ENCODE measurements at places on chromosomes 12 and 14. TPM values are rescaled to one million over a fixed set of nuclear protein-coding genes. Genes with fewer than 3 reads are reported as not detected.

GRCh38 chr14:33315721-33316120 lies 377.0 kb downstream of the NPAS3 start:
- DNase-seq: no peak

GRCh38 chr12:111453071-111453989 lies 47.6 kb downstream of the SH2B3 start:
- DNase-seq: no peak

GRCh38 chr12:12885096-12885792 lies 6.1 kb upstream of the GPRC5A start:
- no peak for DNase-seq

DNA sequence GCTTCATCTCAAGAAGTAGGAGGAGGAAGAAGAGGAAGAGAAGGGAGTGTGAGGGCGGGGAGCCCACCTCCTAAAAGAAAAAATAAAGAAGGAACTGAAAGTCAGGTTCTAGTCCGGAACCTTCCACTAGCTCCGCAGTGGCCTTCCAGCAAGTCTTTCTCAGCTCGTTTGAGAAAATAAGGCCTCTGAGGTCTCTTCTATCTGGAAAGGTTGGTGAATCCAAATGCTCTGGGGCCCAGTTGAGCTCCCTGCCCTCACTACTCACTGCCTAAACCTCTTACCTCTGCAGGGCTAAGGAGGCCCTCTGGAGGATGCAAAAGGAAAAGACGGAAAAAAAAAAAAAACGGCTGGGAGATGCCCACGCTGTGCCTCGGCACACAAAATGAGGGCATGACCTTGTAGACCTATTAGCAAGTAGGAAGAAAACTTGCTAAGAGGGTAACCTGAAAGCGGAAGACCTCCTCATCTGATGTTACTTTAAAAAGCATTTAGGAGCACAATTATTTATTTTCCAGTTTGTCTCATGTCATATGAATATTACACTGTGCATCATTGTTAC lies 35.9 kb downstream of the FBLN5 start:
- DNase-seq: no peak

GRCh38 chr12:124537525-124538193 lies 29.8 kb downstream of the NCOR2 start:
- DNase-seq: no peak

DNA sequence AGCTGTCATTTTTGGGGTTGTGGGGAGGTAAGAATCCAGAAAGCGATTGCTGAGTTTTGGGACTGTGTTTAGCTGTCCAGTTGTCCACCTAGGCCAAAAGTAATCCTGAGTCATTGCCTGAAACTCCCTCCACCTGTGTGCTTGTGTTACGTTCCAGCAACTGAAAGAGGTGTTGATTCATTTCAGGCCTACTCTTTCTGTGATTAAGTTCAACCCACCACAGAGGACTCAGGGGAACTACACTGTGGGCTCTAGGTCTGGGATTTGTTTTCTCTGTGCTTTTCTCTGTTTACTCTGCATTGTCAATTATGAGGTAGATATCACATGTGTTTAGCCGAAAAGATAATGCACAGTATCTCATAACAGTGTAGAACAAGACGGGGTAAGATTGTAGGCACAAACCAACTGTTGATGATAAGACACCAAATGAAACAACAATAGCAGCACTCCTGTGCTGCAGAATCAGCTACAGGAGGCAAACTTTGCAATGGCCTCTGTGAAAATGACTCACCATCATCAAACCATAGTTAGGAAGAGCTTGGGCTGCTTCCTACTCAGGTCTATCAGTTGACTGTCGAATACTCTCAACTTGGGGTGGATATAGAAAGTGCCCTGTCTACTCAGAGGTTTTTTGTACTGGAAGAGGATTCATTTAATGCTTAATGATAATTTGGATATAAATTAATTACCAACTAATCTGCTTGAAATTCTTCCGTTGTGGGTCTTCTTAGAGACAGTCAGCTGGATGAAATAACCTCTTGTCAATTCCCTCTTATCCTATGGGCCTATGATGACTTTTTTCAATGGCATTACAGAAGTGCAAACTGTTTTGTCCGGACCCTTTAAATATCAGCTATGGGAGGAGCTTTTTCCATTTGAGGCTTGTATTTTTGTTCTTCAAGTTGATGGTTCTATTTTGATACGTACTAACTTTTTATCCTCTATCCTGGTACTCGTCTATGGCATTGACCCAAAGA lies 385.9 kb downstream of the BMP4 start:
- no peak for DNase-seq

- DNase-seq: peak; percentile 39
These were observed 48.7 kb downstream of the CCDC92 start for GRCh38 chr12:123923927-123924326.

DNA sequence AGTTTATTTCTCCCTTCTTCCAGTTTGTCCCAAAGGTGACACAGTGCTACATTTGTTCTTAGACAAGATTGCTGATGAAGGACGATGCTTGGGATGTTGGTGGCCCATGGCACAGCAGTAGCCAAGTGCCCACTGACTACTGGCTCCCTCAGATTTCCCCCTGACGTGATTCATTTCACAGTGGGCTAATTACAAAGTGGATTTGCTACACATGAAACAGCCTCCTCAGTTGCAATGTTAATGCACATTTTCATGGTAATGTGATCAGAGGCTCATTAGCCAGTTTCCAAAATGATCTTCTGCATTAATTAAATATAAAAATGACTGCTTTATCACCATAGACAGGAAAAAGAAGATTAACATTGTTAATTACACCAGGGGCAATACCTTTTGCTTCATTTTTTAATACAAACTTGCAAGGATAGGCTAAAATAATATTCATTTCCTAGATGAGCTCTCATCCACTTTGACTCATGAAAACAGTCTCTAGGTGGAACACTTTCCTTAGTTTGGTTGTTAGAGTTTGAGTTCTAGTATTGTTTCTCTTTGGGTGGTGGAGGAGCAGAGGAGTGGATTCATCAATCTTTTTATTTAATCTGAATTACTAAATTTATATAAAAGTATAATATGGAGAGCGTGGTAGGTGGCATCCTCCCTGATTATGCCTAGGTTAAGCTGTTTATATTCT lies 250.9 kb downstream of the PDZRN4 start:
- no peak for DNase-seq

DNA sequence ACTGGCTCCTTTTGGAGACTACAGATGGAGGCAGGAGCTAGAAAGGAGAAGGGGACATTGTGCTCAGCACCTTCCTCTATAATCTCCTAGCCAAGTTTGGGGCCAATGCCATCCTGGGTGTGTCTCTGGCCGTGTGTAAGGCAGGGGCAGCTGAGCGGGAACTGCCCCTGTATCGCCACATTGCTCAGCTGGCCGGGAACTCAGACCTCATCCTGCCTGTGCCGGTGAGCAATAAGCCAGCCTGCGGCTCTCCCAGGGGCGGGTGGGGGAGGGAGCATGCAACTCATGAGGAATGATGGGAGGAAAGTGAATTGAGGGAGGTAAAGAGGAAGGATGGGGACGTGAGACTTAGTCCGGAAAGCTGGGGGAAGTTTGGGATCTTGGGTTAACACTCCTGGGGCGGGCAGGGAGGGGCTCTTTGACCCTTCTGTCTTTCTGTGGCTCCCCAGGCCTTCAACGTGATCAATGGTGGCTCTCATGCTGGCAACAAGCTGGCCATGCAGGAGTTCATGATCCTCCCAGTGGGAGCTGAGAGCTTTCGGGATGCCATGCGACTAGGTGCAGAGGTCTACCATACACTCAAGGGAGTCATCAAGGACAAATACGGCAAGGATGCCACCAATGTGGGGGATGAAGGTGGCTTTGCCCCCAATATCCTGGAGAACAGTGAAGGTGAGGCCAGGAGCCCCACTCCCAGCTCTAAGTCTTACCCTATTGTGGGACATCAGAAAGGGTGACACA lies 3.3 kb downstream of the ENO2 start:
- DNase-seq: no peak

DNA sequence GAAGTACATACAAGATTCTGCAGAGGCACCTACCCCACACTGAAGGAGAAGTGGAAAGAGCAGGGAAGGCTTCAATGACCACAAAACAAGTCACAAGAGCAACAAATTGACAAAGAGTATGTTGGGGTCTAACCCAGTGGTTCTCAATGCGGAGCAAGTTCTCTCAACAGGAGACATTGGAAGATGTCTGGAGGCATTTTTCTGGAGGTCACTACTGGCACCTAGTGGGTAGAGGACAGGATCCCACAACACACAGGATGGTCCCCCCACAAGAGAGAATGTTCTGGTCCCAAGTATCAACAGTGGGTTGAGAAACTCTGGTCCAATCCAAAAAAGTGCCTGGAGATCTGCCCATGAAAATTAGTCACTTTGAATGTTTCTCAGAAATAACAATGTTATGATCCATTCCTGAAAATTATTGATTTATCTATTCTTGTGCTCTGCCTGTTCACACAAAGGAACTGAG lies 3.4 kb downstream of the SSH1 start:
- DNase-seq: no peak

GRCh38 chr14:55904086-55904485 lies 214.1 kb upstream of the PELI2 start:
- no peak for DNase-seq

DNA sequence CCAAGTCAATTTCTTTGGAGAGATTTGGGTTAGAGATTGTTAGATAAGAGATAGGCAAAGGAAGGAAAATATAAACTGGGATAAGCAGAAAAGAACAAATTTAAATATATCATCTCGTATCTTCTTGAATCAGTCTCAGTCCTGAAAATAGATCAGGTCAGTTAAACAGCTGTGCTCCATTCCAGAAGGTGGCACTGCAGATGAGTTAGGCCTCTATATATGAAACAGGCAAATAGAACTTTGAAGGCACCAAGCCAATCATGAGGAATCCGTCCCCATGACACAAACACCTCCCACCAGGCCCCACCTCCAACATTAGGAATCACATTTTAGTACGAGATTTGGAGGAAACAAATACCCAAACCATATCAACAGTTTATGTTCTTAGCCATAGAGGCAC lies 605.5 kb upstream of the USP15 start:
- DNase-seq: no peak

GRCh38 chr12:2145433-2145998 lies 92.7 kb downstream of the CACNA1C start:
- no peak for DNase-seq

GRCh38 chr12:94792693-94793092 lies 142.3 kb upstream of the TMCC3 start:
- no peak for DNase-seq

The SLC4A8 gene
- polyA plus RNA-seq: 3.4 TPM

The CCDC77 gene
- 3.1 TPM for polyA plus RNA-seq

The ZNF641 gene
- 7.7 TPM for polyA plus RNA-seq

The TAC3 gene
- not detected for polyA plus RNA-seq

The TAS2R9 gene
- not detected for polyA plus RNA-seq

The CMA1 gene
- polyA plus RNA-seq: not detected

All from kidney (tissue), 22 donors.